Fibroblast of the aortic adventitia (primary cell): ENCODE measurements at places on chromosomes 3 and 15.

DNA sequence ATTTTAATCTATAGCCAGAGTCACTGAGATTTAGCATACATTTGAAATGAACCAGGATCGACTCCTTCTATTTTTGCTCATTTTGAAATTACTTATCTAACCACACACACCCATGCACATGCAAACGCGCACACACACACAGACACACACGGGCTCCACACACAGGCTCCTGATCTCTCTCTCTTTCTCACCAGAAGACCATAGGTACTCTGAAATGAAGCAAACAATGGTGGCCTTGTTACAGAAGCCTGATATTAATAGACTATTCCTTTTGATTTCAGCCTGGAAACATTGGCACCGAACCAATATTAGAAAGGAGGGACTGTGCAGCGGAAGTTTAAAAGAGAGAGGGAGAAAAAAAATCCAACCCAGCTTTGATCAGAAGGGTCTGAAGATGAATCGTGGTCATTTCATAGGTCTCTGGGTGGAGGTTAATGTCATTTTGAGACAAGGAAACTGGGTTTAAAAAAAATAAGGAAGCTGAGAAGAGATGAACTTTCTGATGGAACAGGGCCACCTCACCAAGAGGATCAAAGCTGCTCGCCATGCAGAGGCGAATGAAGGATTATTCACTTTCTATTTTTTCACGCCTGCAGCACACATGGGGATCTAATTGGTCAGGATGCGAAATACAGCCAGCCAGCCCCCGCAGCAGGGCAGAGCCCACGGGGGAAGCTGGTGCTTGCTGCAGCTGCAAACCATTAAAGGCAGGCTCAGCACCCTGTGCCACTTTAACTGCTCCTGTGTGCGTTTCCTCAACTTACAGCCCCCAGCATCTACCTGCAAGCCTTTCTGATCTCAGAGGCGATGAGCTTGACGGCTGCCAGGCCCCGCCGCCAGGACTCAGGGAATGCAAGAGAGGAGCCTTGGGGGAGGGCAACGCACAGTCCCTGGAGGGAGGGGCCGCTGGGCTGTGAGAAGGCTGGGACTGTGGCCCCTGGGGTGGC, 88.8 kb downstream of the HES1 start:
- no peak for DNase-seq

DNA sequence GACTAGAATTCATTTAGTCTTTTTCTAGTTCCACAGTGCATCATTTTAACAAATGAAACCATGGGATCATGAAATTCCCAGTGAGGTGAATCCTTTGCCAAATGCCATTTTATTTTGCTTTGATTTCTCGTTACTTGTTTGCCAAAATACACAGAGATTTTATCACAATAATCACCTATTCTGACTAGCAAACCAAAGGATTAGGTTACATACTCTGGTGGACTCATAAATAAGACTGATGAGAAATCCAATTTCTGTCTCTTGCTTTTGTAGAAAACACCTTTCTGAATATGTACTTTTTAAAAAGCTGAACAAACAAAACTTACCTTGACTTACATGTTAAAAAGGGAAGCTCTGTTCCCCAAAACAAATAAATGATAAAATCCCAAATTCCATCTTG, 12.2 kb downstream of the ERC2 start:
- DNase-seq, result no peak

GRCh38 chr3:53044711-53045517, 959 bp downstream of the SFMBT1 start:
- DNase-seq, result peak; percentile 47

GRCh38 chr3:66442254-66443117, 58.3 kb downstream of the LRIG1 start:
- peak; percentile 90 for DNase-seq

DNA sequence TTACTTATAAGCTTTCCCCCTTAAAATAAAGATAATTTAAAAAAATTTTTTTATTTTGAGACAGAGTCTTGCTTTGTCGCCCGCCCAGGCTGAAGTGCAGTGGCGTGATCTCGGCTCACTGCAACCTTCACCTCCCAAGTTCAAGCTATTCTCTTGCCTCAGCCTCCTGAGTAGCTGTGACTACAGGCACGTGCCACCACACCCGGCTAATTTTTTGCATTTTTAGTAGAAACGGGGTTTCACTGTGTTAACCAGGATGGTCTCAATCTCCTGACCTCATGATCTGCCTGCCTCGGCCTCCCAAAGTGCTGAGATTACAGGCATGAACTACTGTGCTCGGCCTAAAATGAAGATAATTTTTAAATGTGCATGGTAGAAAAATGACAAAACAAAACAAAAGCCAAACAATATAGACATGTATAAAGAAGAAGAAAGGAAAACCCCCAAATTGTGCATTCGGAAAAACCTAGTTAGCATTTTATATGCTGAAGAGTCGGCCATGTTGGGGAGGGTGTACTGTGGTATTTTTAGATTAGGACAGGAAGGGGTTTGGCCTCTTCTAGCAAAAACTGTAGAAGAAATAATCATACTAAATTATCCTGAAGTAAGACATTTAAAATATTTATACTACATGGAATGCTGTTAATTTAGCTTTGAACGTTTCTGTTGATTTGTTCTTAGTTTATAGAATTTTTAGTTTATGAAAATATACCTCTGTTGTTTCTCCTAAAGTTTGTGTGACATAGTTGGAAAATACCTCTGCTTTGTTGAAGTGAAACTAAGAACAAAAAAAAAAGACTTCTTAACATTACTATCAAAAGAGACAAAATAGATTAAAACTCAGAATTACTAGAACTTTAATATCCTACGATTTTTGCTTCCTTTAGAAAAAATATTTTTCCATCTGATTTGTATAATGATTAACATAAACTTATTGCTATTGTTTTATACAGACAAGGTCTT, 7.4 kb downstream of the APPL1 start:
- no peak for DNase-seq

DNA sequence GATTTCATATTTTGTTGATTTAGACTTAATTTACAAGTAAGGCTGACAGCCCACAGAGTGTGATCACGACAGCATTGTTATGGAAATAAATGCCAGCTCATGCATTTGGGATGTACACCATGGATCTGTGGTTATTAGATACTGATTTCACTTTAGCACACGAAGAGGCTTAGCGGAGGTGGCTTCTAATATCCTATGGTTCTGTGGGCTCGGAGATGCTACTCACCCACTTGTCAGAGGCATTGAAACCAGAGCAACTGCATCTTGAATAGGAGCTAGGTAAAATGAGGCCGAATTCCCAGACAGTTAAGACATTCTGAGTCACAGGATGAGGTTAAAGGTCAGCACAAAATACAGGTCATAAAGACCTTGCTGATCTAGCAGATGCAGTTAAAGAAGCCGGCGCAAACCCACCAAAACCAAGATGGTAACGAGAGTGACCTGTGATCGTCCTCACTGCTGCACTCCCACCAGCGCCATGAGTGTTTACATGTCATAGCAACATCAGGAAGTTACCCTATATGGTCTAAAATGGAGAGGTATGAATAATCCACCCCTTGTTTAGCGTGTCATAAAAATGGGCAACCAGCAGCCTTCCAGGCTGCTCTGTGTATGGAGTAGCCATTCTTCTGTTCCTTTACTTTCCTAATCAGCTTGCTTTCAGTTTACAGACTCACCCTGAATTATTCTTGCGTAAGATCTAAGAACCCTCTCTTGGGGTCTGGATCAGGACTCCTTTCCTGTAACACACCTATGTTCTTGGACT, 117.5 kb downstream of the PGPEP1L start:
- DNase-seq, result peak; percentile 88

- DNase-seq, result no peak
Observed at GRCh38 chr3:73074781-73075180, 13.3 kb downstream of the EBLN2 start.

DNA sequence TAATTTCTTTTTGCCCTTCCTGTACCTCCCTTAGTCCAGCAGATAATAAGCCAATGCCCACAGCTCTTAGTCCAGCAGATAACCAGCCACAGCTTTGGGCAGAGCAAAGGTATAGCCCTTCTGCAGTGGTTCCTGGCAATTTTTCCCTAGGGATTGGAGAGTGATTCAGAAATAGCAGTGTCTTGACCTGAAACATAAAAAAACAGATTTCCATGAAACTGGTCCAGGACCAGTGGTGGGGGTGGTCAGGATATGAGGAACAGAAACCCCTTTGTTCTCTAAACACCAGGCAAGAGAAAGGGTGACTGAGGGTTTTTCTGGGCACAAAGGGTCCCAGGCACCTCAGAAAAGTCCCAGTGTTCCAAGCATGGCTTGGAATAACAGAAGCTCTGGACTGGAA, 103.4 kb downstream of the ARRDC4 start:
- DNase-seq, result peak; percentile 6

DNA sequence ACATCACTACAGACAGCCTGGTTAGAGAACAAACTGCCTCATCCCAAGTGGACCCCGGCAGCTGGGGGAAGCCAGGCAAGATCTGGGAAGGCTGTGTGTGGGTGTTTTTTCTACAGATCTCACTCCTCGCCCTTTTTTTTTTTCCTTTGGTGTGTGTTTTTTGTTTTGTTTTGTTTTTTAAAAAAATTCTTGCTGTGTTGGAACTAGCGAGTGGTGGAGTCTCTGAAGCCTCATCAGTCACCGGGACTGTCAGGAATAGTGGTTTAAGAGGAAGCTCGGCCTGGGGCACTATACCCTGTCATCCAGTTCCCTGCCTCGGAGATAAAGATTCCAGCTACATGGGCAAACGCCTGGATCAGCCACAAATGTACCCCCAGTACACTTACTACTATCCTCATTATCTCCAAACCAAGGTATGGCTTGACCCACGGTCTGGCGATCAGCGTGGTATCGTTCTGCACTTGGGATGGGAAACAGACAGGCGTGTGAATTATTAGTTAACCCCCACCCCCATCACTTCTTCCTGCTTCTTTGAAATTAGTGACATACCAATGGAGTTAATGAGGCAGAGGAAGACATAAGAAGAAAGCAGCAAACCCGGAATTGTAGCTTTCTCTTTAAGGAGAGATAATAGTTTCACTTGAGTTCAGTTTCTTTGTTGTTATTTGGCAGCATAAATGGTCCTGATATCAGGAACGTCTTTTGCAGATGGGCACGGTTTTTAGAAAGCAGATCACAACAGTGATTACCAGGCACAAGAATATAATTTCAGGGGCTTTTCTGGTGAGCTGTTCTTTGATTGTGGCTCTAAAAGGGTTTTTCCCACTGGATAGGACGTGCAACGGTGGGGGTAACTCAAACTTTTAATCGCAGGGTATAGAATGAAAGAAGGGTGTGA, 722 bp downstream of the RBMS3 start:
- DNase-seq, result peak; percentile 63

DNA sequence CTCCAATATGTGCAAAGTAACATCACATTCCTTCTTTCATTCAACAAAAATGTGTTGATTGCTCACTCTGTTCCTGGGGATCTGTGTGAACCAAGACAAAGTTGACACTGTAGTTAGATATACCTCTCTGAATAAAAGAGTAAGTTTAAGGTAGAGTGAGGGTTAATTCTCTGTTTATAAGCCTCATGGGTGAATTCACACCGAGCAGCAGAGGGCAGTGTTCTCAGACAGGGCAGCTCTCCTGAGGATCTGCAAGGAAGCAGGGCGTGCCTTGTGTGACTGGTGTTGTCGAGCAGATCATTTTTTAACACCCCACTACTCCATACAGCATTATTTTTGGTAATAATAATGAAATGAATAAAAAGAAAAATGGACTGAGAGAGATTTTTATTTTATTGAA, 34.4 kb downstream of the PAQR9 start:
- peak; percentile 35 for DNase-seq
